Gastroesophageal sphincter (tissue), 4 donors: ENCODE measurements at places on chromosomes 1 and 21. TPM values are rescaled to one million over a fixed set of nuclear protein-coding genes. Genes with fewer than 3 reads are reported as not detected.

CASQ2 gene
- 147 TPM for total RNA-seq

TMCO2 gene
- total RNA-seq = not detected

- no peak for ATAC-seq
Observed at GRCh38 chr1:6274622-6275139, 13.8 kb upstream of the GPR153 start.

SLC30A10 gene
- total RNA-seq = not detected

VANGL2 gene
- 5.3 TPM for total RNA-seq

DNA sequence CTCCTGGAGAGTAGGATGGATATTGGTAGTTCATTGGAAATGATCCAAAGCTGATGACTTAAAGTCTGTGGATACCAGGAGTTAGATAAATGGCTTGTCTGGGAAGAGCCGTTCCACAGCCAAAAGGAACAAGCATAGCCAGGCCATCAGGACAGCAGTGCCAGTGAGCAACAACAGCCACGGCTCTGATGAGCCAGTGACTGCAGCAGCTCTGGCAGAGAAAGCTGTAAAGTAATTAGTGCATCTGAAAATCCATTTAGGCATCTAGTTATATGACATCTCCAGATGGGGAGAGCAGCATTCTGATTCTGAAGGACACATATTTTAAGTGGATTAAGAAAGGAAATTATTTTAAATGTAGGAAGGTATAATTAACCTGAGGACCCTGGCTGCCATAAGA, 256.2 kb upstream of the PLXNA2 start:
- no peak for ATAC-seq

DNA sequence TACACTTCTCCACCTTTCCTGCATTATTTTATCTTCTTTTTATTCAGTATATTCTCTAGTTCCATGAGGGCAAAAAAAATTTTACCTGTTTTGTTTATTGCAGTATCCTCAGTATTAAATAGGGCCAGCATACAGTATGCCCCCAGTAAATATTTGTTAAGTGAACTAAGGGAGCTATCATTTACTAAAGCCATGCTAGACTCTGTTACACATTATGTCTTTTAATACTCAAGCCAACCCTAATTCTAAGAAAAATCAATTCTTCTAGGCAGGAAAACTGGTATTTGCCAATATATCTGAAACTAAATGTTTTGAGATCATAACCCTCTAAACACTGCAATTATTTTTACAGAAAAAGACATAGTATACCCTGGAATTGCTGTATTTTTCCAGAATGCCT, 18.3 kb downstream of the TMEM50A start:
- no peak for ATAC-seq

IFNLR1 gene
- total RNA-seq = 1.2 TPM

DNA sequence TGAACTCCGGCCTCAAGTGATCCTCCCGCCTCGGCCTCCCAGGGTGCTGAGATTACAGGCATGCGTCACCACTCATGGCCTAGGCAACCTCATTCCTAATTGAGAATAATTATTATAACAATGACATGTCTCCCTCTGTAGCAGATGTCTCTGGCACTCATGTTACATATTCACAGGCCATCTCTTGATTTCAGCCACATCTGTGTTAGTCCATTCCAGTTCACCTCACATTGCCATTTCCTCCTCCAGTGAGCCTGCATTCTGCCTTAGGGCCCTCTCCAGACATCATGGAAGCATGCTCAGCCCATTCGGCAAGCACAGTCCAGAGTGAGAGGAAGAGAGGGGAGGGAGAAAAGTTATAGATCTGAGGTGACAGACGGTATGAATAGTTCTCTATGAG, 32.5 kb downstream of the CDKN2C start:
- no peak for ATAC-seq
